ENCODE measurements at places on chromosomes 2 and 18. TPM values are rescaled to one million over a fixed set of nuclear protein-coding genes. Genes with fewer than 3 reads are reported as not detected.

Gene COBLL1
- total RNA-seq = 80.9 TPM

Gene CRYGC
- not detected for total RNA-seq

Gene SERPINB12
- not detected for total RNA-seq

Gene EML6
- total RNA-seq = 2.6 TPM

Gene PAIP2B
- 23.9 TPM for total RNA-seq

Gene RNF152
- total RNA-seq = 32.0 TPM

Gene PPP3R1
- total RNA-seq = 48.5 TPM

DNA sequence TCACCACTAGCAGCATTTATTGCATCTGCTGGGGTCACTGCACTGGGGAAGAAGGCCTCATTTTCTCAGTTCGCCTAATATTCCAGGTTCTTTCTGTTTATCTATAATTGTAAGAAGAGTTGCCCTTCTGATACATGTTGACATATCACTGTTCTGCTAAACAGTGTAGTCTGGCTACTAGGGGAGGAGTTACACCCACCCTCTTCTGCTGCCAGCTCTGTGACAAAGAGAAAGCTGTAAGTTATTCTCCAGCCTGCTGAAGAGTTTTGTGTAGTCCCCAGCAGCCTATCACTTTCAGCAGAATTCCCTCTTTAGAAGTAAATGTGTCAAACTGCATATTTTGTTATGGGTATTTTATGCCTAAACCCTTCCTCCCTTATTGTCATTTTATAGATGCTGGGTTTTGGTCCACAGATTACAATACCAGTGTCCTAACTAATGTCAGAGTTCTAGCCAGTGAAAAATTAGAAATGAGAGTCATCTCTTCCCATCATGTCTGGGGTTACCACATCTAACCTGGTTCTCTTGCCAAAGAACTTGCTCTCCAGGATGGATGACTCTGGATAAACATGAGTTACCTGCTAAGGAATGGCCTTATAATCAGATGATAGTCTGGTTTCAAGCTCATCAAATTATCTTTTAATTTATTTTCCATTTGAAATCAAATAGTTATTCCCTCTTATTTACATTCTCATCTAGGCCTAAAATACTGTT, 5.6 kb upstream of the MBOAT2 start:
- no peak for DNase-seq

- no peak for DNase-seq
Observed at GRCh38 chr2:205323929-205324328, 358.4 kb upstream of the NRP2 start.

DNA sequence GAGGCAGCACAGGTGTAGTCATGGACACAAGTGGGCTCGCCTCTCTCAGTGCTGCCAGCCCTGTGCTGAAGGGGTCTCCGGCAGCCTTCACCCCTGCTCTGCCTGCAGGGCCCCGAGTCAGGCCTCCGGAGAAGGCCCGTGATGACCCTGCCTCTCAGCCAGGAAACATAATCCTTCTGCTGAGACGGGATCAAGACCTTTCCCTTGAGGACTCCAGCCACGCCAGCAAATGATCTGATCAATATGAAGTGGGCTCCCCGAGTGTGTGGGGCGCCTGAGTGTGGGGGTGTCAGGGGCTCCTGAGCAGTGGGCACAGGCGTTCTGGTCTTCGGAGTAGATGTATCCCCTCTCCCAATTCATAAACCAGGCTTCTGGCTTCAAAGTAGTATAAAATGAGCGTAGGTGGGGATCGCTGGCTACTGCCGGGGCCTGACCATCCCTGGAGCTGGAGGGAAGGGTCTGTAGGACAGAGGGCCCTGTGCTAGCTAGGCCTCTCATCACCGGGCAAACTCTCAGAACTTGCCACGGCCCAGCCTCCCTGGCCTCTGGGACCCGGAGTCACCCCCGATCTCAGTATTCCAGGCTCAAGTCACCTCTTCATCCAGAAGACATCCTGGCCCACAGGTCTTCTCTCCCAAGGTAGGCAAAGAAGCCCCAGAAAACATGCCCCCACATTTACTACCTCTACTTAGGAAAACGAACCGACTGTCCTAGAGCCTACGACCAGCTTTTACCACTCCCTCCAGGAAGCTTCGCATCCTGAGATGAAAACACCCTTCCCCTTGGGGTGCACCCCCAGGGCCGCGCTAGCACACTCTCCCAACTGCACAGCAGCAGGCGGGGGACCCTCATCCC, 33.6 kb downstream of the CRACDL start:
- DNase-seq = no peak

- DNase-seq = no peak
Observed at GRCh38 chr2:191360918-191361317, 115.7 kb downstream of the MYO1B start.

DNA sequence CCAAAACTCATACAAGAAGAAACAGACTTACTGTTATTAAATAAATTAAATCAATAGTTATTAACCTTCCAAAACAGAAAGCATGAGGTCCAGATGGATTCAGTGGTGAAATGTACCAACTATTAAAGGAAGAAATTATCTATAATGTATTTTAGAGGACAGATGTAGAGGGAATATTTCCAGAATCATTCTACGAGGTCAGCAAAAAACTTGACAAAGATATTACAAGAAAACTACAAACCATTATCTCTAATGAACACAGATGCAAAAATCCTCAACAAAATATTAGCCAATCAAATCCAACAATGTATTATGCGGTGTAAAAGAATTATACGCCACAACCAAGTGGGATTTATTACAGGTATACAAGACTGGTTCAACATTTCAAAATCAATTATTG, 63.7 kb downstream of the ROCK2 start:
- no peak for DNase-seq

DNA sequence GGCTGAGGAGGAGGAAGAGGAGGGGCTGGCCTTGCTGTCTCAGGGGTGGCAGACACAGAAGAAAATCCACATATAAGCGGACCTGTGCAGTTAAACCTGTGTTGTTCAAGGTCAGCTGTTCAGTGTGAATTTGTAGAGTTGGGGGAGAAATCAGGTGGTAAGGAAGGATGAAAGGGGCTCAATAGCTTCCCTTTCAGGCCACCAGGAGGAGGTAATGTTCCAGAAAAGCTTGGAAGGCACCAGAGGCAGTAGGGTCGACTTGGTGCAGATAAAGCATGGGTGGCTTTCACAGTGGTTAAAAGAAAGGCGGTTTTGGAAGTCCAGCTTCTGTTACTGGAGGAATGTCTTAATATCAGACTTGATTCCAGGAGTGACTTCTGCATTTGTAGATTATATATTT, 167.4 kb downstream of the THSD7B start:
- peak; percentile 17 for DNase-seq

GRCh38 chr2:168315331-168316072, 68.1 kb upstream of the STK39 start:
- DNase-seq = no peak

- DNase-seq = no peak
Observed at GRCh38 chr18:31487246-31488015, 10.5 kb upstream of the DSG2 start.

DNA sequence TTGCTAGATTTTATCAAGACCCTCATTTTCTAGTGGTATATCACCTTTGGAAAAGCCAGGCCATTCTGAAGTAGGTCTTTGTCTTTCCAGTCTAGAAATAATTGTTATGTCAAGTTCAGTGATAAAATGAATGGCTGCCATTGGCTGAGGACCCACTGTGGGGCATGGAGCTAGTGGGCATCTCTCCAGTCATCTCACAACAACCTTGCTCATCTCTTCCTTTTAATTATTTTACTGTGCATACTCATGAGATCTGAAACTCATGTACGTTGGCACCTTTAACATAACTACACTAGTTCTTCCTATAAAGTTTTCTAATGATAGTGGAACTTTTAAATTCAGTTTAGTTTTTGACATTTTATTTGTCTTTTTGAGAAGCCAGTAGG, 240.9 kb downstream of the SLC8A1 start:
- no peak for DNase-seq

DNA sequence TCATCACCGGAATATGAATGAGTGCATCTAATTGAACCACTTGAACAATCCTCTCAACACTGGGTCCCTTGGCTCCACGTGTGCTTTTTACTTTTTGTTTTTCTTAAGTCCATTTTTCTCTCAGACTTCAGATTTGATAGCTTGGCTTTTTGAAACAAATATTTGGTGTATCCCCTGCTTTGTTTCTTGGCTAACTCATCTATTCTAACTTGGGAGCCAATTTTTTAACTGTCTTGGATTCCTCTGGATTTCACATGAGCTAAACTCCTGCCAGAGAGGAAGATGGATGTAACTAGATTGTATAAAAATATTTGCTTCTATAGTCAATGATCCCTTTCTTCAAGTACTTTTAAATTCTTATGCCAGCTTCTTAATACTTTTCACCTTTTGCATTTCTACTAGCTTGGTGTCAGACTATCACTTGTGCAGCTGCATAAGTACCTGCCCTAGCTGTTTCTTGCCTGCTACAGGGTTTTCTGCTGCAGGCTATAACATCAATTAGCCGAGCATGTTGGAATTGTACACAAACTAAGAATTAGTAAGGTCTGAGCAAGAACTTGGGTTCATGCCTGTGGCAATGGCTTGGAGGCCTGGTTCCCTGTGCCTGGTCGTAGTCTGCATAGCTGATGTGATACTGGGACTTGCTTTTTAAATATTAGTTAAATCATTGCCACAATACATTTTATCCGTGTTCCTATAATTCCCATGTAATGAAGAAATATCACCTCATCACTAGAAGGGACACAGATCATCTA, 281.5 kb downstream of the EN1 start:
- DNase-seq = no peak

Measured in progenitor cell of endocrine pancreas (in vitro differentiated cells).